Stimulated activated CD8-positive, alpha-beta memory T cell treated with anti-CD3 and anti-CD28 coated beads, Interleukin-12 subunit alpha, Interleukin-12 subunit beta, amount 100 ng/mL, for 4 hours (primary cell): ENCODE measurements at places on chromosomes 12 and 14.

DNA sequence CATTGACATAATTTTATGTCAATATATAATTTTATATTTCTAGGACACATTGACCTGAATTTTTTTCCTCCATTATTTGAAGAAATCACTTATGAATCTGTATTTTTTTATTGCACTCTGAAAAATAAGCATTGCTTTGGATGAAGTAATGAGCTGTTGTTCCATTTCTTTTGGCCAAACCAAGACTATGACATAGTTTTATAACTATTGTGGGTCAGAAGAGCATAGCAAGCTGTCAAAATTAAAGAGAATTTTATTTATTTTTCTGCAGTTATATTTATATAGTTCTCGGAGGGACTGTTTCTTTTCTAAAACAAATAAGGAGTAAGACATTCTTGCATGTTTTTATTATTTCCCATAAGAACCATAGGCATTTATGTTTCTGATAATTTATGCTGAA, 8.5 kb downstream of the C12orf75 start:
- no peak for DNase-seq

DNA sequence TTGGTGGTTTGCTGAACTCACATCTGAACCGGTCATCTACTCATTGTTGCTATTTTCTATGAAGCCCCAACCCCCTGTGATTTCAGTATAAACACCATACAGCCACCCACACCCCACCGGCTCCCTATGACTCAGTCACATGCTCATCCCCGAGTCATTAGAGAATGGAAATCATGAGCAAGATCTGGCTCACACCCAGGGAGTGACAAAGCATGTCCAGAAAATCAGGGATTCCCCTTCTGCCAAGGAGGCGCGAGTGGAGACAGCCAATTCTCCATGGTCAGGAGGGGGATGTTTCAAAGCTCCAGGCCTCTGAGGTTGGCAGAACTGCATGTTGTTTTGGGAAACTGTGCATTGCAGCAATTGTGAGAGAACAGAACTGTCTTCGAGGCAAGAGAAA, 657.5 kb upstream of the TBX3 start:
- no peak for DNase-seq

- DNase-seq: no peak
Measured at GRCh38 chr14:24911324-24912109, 138.4 kb downstream of the STXBP6 start.

DNA sequence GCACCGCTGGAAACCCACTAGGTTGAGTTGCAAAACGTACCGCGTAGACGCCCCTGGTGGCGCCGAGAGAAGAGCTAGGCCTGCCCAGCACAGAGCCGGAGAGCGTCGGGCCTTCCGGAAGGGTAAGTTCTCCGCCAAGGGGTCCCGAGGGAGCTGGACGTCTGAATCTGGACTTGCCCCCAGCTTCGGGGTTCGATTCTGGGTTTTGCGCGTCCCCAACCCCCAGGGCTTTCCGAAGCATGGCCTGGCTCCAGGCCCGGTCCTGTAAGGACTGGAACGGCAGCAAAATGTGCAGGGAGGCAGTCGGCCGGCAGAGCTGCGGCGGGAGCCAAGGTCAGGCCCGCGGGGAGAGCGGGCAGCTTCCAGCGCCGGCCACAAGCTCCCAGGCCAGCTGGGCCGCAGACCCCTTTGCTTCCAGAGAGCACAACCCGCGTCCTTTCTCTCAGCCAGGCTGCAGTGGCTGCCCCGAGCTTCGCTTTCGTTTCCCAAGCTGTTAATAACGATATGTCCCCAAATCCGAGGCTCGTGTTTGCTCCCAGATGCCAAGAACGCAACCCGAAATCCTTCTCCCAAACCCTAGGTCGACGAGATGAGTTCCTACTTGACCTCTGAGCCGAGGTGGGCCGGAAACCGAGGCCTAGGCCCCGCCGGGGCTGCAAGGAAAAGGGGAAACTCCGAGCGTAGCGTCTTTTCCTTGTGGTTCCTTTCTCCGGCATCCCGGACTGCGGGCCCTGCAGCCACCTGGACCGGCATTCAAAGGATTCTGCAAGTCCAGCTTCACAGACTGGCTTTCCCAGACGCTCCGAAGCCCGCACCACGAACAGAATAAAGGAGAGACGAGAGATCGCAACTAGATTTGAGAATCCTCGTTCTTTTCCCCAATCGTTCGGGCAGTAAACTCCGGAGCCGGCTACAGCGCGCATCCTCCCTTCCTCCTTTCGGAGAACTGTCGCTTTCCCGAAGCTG, 3.2 kb upstream of the TBX5 start:
- no peak for DNase-seq

- no peak for DNase-seq
Measured at GRCh38 chr12:52097045-52097666, 17.7 kb downstream of the SMIM41 start.

- no peak for DNase-seq
Measured at GRCh38 chr12:90303771-90304170, 595.1 kb upstream of the ATP2B1 start.
